ENCODE measurements at places on chromosomes 13 and 19. TPM values are rescaled to one million over a fixed set of nuclear protein-coding genes. Genes with fewer than 3 reads are reported as not detected.
A peak's percentile ranks its signal among the peaks of the same experiment; 100 is the strongest.

Gene HRC
- not detected for total RNA-seq

DNA sequence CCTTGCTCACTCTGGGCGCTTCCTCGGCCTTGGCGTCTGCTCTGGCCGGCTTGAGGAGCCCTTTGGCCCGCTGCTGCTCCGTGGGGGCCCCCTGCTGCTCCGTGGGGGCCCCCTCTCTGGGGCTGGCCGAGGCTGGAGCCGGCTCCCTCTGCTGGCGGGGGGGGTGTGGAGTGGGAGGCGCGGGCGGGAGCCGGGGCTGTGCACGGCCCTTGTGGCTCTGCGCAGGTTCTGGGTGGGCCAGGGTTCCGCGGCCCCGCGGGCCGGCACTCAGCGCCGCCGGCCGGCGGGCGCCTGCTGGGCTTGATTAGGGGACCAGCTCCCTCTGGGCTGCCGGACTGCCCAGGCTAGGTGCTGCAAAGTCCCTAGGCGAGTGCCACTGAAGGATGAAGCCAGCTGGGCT is 436.2 kb downstream of the SLITRK6 start:
- no peak for DNase-seq

DNA sequence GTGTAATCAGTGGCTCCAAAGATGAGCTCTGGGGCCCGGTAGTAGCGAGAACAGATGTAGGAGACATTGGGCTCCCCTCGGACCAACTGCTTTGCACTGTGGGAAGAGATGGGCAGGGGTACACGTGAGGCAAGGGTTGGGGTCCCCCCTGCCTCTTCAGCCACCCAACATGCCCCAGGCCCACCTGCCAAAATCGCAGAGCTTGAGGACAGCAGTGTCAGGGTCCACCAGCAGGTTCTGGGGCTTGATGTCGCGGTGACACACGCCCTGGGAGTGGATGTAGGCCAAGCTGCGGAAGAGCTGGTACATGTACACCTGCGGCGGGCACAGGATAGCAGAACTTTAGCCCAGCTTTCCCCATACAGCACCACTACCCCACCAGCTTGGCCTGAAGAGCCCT is 8.0 kb downstream of the GSK3A start:
- DNase-seq: no peak

- no peak for DNase-seq
Observed at GRCh38 chr13:93750676-93751075, 524.1 kb downstream of the GPC6 start.

Gene TTC9B
- not detected for total RNA-seq

Gene WBP4
- 6.8 TPM for total RNA-seq

DNA sequence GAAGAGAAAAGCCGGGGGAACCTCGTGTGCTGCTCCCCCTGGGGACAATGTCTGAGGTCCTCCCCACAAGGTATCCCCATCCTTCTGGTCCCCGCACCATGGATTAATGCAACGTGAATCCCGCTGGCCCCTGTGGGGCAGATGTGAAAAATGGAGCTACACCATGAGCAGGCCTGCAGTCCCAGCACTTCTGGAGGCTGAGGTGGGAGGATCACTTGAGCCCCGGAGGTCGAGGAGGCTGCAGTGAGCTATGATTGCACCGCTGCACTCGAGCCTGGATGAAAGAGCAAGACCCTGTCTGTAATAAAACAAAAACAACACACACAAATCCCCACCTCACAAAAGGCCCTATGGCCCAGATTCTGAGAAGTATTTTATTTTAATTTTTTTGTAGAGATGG is 1.2 kb upstream of the CFD start:
- no peak for DNase-seq

Gene DIRAS1
- total RNA-seq: under 0.01 TPM

Gene HSD17B14
- 1.3 TPM for total RNA-seq

Gene SCAMP4
- 14.2 TPM for total RNA-seq

Gene PLPPR2
- total RNA-seq: 1.8 TPM

Gene PROZ
- total RNA-seq: not detected

Gene CRB3
- total RNA-seq: 49.5 TPM

GRCh38 chr13:28394422-28394821 is 100.5 kb downstream of the FLT1 start:
- peak; percentile 46 for DNase-seq

Gene COL4A1
- total RNA-seq: 3.6 TPM

Gene SBSN
- total RNA-seq: 9.5 TPM

DNA sequence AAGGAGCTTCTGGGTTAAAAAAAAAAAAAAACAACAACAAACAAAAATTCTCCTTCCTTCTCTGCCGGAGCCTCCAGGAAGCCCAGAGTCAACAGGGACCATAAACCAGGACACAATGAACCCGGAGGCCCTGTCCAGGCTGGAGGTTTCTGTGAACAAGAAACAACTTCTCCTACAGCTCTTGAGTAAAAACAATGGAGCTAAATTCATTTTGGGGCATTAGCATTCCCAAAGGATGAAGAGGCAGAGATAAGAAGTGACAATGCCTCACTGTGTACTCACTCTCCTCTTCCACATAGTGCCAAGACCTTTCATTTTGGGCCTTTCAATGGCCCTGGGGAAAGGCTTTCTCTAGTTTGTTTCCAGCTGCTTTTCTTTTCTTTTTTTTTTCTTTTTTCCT is 9.0 kb downstream of the RHPN2 start:
- DNase-seq: no peak

GRCh38 chr13:80224468-80224867 is 116.5 kb downstream of the SPRY2 start:
- peak; percentile 93 for DNase-seq

Gene APOC4
- not detected for total RNA-seq

DNA sequence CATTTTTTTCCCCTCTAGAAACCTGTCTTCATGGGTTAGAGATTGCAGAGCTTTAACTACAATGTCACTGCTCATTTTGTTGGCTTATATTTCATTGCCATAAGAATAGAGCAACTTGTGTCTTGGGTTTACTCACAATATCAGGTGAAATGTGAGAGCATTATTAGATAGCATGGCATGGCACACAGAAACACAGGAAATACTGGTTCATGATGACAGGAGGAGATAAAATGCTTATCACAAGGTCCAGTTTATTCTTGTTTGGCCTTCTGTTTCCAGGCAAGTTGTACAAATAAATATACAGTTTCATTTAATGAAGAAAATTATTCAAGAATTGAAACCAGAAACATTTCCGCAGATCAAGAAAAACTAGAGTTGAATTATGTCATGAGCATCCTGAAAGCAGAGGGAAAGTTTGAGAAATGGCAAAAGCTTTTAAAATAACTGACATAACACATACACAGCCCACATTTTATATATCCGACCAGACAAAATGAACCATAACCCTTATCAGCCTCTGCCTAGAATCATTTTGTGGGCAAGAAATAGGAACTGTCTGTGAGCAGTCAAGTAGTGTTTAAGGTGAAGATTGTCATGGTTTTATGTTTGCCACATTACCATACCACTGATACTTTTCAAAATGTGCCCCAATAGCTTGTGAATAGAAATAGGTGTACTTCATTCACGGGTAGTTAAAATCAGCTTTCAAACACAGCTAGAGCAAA is 297.9 kb upstream of the ARGLU1 start:
- no peak for DNase-seq

GRCh38 chr19:3322199-3322978 is 44.0 kb upstream of the NFIC start:
- no peak for DNase-seq

Gene LYL1
- 1.3 TPM for total RNA-seq

Gene KLK13
- 0.26 TPM for total RNA-seq

Gene IFNL4
- not detected for total RNA-seq

GRCh38 chr13:109971456-109972090 is 185.2 kb upstream of the IRS2 start:
- peak; percentile 66 for DNase-seq

GRCh38 chr19:13042443-13043130 is 47.3 kb downstream of the NFIX start:
- DNase-seq: no peak

- no peak for DNase-seq
Observed at GRCh38 chr19:43618921-43619261, 538 bp downstream of the ZNF428 start.

- no peak for DNase-seq
Observed at GRCh38 chr19:15290166-15290565, 42.2 kb downstream of the BRD4 start.
